T-helper 2 cell treated with Interferon-gamma antibody and Interleukin-4, amounts not matched to agents 5 μg/mL and 100 μg/mL, for 36 hours (primary cell): ENCODE measurements at places on chromosomes 4 and X.

DNA sequence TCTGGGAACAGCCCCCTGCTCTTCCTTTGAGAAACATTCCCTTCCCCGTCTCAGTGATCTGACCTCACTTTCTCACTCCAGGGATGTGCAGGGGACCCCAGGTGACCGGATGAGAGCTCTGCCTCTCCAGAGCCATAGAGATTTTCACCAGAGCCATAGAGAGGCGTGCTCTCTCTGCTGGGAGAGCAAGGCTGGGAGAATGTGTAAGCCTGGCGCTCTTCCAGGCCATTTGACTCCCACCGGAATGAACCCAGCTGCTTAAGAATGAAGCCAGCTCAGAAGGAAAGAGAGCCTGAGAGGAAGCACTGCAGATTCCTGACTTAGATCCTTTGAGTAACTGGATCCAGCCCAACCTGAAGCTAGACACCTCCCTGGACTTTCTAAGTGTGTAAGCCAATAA is 106.4 kb downstream of the DHX15 start:
- no peak for DNase-seq

DNA sequence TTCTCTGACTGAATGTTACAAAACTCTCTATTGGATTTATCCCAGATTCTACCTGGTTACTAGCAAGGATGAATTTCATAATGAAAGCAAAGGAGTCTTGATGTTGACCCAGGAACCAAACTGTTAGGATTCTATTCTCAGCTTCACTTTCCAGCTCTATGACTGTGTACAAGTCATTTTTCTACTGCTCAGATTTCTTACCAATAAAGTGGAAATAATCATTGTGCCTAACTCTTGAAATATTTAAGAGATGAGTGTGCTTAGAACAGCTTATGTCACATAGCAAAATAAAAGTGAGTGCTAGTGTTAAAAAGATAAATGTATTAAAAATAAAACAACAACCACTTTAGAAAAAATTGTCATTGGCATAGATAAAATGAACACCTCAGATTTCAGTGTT is 45.6 kb downstream of the EPHA5 start:
- DNase-seq = no peak

- DNase-seq = no peak
Observed at GRCh38 chr4:54445866-54446265, 211.9 kb upstream of the KIT start.

DNA sequence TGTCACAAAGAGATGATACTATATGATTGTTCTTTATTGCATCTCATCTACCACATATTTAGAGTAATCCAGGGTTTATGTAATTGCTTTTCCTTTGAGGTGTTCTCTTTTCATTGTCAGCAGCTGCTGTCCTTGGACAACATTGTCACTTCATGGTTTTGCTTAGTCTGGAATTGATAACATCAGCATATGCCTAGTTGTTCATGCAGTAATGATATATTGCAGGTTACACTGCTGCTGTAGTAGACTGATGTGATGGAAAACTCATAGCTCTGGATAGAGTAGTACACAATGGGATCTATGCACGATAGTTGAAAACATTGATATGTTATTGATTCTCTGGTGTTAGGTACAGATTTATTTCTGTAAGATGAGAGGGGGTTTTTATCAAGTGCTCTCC is 13.7 kb downstream of the NEIL3 start:
- DNase-seq = no peak

DNA sequence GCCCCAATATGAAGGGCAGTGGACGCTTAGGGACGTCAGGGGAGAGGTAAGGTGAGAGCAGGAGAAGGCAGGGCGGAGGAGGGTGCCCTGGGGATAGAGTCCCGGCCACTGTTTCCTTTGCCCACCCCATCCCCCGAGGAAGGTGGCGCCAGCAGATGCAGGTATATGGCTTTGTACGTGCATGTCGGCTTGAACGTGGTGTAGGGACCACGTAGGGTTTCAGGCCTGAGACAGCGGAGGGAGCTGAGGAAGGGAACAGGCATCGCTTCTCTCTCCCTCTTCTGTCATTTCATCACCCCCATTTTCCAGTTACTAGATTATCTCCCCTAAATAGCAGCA is 97.9 kb downstream of the PHKA2 start:
- no peak for DNase-seq

DNA sequence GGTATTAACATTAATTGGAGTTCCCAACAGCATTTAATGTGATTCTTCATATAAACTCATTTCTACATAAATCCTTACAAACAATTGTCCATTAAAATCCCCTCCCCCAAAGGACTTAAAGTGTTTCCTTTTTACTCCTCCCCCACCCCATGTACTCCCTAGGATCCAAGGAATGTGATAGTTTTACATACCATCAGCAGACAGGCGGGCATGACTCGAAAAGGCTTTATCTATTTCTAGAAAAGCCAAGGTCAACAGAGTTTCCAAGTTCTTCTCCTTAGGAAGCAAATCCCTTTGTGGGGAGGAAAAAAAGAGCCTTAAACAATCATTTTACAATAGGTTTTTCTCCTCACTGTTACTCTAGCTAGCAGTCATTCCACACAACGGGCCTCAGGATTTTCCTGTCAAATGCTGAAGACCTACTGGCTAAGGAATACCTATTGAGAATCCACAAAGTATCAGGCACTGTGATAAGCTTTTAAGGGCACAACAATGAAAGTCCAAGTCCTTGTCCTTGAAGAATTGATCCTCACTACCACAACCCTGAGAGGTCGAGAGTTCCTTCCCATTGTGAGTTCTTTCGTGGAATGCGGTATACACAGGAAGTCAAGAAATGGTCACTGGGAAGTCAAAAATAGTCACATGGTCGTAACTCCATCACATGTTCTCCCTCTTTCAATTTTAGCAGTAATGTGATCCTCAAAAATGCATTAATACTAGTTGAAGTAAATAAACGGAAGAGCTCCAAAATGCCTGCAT is 7.2 kb downstream of the PPM1K start:
- DNase-seq = no peak

- DNase-seq = no peak
Observed at GRCh38 chr4:106690487-106690886, 321.9 kb upstream of the GIMD1 start.

DNA sequence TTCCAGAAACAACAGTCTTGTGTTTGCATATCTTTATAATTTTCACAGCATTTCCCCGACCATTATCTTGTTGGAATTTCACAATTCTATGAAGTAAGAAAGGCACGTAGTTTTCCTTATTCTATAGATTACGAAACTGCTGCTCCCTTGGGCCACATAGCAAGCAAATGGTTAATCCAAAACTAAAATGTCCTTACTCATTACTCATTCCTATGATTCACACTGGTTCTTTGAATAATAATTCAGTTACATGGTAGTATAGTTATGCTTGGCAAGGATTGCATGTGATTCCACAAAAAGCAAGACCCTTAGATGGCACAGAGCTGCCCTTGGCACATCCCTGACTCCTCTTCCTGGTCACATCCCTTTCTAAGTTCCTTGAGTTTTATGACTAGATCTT is 51.2 kb downstream of the OR13H1 start:
- no peak for DNase-seq

DNA sequence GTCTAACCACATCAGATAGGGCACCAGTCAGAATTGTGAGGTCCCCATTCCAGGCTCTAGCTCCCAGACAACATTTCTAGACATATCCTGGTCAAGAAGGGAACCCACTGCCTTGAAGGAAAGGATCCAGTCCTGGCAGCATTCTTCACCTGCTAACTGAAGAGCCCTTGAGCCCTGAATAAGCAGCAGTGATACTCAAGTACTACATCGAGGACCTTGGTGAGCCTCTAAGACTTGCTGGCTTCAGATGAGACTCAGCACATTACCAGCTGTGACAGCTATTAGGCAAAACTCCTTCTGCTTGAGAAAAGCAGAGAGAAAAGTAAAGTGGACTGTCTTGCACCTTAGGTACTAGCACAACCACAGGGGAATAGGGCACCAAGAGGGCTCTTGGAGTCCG is 205.8 kb upstream of the F9 start:
- no peak for DNase-seq

DNA sequence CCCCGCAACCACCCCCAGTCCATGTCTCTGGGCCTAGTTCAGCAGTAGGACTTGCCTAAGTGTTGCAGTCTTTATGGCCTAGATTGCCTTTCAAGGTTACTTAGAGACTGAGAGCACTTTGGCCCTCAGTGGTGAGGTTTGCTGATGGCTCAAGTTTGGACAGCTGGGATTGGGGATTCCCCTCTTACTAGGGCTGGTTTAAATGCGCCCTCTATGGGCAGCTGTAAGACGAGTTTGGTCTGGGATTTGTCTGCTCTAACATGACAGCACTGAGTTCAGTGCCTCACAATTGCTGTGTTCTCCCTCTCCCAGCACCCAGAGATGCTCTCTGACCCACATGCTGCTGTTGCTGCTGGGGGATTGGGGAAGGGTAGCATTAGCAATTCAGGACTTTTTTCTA is 23.1 kb downstream of the DACH2 start:
- DNase-seq = no peak

- no peak for DNase-seq
Observed at GRCh38 chrX:133922390-133922771, 63.0 kb downstream of the GPC3 start.

DNA sequence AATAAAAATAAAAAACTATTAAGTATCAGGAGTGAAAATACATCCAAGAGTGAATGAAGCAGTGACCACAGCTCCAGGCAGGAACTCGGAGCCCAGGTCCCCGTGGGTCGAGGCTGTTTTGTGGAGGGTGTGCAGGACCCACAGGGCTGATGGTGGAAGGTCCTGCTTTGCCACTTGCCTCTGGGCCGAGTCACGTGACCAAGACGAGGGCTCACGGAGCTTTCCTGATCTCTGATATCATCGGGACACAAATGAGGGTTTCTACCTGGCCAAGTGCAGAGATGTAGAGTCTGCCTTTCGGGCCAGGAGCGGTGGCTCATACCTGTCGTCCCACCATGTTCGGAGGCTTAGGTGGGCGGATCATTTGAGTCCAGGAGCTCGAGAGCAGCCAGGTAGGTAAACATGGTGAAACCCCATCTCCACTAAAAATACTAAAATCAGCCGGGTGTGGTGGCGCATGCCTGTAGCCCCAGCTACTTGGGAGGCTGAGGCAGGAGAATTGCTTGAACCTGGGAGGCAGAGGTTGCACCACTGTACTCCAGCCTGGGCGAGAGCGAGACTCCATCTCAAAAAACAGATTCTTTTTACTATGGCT is 7.2 kb downstream of the SLC25A6 start:
- DNase-seq = no peak

DNA sequence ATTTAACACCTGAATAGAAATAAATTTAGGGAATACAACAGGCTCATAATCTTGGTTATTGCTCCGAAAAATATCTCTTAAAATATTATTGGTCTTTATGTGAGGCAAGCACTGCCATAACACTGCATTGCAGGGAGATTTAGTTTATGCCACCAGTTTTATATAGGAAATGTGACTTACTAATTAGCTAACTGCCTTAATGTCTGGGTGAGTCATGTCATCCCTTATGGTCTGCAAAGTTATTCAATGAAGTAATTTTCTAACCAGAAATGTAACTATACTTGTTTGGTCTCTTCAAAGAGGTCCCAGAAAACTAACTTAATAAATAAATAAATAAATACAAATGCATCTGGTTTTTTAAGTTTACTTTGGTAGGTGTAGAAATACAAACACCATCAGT is 597.2 kb downstream of the GALNTL6 start:
- no peak for DNase-seq

DNA sequence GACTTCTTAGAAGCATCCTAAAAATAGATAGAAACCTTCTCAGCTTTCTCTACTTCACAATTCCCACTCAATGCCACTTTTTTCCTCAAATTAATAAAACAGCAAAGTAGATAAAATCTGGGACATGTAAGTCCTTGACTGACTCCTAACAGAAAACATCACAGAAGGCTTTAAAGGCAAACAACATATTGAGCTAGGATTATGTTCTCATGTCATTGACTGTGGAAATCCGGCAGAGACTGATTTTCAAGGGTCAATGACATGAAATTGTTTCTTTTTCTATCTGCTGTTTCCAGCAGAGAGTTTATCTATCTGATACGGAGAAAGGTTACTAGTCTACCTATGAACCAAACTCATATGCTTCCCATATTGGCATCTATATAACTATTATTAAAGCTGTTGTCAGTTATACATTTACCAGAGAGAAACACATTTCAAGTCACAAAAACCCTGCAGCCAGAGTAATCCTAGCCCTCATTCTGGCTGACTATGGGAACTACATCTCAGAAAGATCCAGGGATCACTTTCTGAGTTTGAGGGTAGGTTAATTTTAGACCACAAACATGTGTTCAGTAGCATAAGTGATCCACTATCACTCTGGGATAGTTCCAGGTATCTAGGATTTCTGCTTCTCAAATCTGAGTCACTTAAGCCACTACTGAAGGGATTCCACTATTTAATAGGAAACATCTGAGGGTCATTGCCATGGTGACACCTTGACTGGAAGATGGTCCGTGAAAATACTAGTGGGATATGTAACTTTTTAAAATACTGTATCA is 147.6 kb downstream of the PPP3CA start:
- DNase-seq = no peak

DNA sequence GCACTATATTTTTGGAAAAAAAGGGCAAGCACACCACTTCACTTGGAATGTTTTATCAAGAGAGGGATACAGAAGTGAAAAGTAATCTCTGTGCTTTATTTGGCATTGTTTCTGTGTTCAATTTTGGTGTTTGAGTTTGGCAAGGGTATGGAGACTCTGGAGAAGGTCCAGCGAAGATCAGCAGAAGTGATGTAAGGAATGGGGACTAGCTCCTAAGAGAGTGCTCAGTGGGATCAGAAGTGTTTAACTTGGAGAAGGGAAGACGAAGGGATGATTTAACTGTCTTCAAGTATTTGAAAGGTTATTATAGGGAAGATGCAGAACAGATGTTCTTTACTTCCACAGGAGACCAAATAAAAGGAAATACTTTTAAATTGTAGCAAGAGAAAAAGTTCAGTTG is 74.3 kb downstream of the CFAP299 start:
- no peak for DNase-seq

DNA sequence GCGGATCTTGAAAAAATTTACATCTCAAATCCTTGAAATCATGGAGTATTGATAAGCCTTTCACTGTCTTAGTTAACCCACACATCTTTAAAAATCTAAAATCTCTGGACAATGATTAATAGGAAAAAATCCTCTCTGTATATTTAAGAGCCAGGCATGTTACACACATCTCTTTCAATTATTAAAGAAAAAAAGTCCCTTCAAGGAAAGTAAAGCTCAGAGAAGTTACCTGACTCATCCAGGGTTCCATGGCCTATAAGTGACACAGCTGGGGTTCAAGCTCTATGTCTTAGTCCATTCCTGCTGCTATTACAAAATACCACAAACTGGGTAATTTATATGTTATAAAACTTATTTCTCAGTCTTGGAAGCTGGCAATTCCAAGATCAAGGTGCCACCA is 14.2 kb upstream of the FGF16 start:
- DNase-seq = no peak

- no peak for DNase-seq
Observed at GRCh38 chr4:113050371-113050755, 910 bp downstream of the ANK2 start.

- no peak for DNase-seq
Observed at GRCh38 chrX:42818151-42818921, 40.4 kb upstream of the PPP1R2C start.
